ENCODE measurements at places on chromosomes 5 and 9.

DNA sequence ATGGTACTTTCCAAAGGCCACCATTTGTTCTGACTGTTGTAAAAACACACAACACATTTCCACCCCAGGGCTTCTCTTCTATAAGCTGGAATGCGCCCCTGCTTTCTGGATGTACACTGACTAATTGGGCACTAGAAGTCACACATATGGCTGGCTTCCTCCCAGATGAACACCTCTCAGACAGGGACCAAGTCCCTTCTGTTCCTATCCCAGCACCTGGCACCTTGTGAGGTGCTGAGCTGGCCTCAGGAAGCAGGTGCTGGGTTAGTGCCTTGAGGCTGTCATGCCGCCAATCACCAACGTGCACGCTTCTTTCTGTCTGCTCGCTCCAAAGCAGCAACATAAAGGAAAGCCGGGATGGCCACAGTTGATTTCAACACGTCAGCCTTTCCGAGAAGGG, 93.2 kb downstream of the FSTL4 start:
- DNase-seq: no peak

DNA sequence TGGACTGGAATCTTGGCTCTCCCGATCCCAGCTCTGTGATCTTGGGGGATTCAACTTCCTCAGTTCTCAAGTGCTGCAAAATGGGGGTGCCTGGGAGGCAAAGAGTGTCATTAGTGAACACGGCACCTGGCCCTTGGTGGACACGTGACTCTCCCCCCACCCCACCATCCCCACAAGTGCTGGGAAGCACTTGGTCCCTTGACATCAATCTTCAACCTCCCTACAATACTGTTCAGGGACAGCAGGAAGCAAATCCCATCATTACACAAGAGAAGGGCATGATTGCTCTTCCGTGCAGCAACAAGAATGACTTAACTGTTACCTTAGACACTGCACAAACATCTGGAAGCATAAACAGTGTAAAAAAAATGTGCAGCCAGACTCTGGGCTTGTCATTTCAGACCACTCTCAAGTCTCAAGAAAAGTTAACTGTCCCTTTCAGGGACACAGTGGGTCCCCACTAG, 61.4 kb downstream of the PSMB7 start:
- no peak for DNase-seq

DNA sequence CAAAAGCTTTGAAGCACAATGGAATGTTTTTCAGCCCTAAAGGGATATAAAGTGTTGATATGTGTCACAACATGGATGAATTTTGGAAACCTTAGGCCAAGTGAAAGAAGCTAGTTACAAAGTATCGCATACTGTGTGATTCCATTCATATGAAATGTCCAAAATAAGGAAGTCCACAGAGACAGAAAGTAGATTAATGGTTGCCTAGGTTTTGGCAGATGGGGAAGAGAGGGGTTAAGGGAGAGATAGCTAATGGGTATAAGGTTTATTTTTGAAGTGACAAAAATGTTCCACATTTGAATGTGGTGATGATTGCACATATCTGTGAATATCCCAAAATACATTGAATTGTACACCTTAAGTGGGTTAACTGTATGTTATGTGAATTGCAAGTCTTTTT, 57.5 kb upstream of the MCCC2 start:
- no peak for DNase-seq

GRCh38 chr5:96595300-96596090, 66.7 kb upstream of the CAST start:
- DNase-seq: no peak

GRCh38 chr9:136516191-136516654, 29.6 kb downstream of the NOTCH1 start:
- DNase-seq: no peak

DNA sequence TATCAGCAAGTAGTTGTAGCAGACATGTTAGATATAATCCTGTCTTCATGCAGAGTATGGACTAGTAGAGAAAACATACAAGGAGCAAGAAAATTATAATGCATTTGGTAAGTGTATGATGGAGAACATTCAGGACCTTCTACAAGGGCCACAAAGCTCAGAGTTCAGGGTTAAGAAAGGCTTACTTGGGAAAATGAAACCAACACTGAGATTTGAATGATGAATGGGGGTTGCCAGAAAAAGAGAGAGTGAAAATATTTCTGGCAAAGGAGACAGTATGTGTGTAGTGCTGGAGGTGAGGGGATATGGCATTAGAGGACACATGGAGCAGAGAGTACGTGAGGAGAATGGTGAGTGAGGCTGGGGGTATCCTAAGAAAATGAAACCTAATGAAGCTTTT, 169.8 kb upstream of the STK32A start:
- no peak for DNase-seq

GRCh38 chr9:135416664-135417290, 62.8 kb upstream of the PPP1R26 start:
- no peak for DNase-seq

DNA sequence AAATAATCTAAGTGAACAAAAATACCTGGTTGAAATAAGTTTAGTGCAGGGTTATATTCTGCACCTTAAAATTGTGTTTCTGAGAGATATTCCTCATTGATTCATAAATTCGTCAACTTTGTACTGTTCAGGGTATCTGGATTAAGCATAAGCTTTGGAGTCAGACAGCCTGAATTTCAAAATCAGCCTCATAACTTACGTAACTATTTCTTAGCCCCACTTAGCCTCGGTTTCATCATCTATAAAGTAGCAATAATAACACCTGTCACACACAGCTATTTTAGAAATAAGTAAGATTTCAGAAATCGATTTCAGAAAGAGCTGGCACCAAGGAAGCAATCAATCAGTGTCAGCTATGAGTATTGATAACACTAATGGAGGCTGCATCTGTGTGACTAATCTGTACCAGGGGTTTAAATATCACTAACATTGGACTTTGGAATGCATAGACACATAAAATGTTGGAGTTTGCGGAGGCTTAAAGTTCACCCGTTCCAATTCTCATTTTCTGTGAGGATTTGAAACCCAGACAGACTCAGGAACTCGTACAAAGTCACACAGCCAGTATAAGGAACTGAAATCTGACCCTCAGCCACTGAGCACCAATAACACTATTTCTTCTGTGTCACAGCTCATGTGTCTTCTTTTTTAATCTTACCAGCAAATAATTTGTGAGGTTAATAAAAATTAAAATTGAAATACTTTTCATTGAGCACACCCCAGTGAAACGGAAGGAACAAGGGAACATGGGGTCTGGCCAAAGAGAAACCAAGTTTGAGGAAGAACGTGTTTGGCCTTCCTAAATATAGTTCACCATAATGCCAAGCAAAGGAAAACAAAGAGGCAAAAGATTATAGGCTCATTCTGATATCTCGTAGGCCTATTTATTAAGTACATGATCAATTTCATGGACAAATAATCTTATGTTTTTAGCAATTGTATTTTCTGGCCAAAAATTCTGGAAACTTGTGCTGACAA, 194.4 kb upstream of the PTGER4 start:
- no peak for DNase-seq

DNA sequence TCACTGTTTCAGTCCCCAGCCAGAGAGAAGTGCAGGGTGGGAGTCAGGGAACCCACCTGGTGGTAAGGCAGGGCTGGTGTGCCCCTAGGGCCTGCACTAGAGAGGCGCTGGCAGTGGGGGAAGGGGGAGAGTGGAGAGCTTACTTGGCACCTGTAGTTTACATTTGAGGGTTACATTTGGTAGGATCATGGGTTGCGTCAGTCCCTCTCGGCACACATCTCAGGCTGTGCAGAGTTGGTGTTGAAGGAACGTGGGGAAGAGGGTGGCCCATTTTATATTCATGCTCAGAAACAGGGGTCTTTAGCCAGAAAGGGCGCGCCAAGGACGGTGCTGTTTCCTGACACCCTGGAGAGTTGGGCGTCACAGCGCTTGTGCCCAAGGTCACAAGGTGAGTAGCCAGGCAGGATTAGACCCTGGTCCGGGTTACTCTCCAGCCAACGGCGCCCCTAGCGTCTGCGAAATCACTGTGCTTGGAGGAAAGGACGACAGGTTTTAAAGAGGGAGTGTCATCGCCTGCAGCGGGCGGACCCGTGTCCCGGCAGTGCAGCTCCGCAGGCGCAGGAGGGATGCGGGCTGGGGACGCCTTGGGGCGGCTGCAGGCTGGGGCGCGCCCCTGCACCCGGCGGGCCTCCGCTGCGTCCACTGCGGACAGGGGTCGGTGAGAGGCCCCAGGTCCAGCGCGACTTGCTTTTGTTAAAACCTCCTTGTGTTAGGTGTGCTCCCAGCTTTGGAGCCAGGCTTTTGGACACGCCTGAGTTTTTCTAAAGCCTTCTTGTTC, 272.6 kb downstream of the FANCC start:
- DNase-seq: no peak

- DNase-seq: no peak
Observed at GRCh38 chr9:125255781-125256391, 5.7 kb upstream of the GAPVD1 start.

- DNase-seq: no peak
Observed at GRCh38 chr9:8096091-8096490, 296.5 kb upstream of the DMAC1 start.

DNA sequence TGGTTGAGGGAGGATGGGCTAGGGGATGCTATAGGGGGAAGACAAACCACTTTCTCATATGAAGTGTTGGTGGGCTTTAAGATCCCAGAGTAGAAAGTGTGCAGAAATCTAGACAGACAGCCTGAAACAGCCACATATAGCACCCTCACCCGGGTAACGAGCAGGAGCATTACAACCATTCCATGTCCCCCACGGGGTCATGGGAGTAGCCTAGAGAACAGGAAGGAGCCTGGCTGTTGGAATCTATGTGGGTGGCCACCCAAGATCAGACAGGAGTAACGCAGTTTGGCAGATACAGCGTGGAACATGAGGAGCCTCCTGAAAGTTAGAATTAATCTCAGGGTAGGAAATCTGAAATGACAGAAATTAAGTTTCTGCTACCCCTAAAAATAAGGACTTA, 146.1 kb upstream of the RAI14 start:
- no peak for DNase-seq

DNA sequence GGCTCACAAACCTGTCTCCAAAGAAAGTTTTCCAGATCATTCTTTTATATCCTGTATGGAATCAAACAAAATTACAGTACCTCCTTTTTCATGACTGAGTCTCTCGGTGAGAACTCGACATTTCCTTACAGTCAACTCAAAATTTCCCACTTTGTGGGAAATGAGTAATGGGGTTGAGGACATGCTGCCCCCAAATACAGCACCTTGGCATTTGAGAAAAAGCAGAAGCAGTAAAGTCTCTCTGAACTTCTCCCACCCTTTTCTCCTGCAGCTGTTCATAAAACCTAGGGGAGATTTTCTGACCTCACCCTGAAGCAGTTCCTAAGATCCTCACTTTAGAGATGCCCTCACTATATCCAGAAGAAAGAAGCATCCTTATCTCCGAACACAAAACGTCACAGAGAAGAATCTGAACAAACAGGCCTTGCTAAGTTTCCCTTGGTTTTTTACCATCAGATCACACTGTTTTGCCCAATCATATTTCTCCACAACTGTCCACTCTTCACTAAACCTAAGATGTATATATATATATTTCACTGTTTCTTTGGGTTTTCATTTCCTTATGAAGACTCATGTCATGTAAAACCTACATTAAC, 96.1 kb upstream of the APC start:
- no peak for DNase-seq

DNA sequence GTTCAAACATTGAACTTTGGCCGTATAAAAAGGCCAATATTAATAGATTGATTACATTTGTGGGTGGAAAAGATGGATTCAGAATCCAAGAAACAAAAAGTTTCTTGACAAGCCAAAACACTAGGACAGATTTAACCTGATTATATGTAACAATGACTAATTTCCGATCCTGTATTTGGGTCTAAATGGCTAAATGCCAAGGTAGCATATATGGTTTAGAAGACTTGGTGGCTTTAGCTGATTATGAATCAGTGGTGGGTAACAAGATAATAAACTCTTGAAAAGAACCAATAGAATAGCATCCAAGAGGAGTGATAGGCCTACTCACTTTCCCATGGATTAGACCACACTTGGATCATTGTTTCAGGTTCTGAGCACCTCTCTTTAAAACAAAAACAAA, 21.8 kb upstream of the ANP32B start:
- no peak for DNase-seq

DNA sequence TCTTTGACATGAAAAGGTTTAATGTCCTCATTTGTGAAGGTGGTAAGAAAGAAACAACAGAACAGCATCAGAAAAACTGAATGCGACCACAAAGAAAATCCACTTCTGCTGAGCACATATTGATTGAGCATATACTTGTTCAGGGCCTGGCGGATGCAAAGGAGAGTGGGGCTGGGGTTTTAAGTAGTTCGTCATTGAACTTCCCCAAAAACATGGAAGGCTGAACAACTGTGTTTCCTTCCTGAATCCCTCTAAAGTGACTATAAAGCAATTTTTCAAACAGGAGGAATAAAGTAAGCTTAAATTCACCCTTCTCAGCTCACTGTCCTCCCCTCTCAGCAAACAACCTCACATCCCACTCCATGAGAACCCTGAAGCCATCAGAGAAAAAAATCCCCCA, 262.9 kb downstream of the AGTPBP1 start:
- DNase-seq: no peak

DNA sequence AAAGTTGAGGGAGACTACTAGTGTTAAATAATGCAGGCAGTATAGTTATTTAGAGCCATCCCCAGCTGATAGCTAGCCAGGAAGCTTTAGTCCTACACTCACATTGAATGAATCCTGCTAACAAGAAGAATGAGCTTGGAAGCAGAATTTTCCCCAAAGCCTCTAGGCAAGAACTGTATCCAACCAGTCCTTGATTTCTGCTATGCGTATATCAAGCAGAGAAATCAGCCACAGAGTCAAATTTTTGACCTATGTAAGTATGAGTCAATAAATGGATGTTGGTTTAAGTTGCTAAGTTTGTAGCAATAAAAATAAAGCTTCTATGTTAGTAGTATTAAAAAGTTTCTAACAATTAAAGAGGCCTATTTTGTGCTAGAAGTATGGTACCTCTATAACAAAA, 672.1 kb upstream of the CHD1 start:
- no peak for DNase-seq

DNA sequence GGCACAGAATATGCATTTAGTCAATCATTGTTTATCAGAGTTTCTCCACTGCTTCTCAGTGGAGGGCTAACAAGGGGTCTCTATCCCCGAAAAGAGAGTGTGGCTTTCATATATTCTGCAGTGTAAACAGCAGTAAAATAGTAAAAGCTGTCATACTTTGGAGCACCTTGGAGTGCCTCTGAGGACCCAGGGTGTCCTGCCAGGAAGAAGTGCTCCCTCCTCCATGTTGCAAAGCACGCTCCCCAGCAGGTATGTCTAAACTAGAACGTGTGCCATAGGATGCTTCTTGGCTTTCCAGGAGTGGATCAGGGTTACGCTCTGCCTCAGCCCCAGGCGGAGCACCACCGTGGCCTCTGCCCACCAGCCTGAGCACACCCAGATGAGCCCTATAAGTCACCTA, 8.5 kb upstream of the TJP2 start:
- no peak for DNase-seq
